ENCODE measurements at places on chromosomes 16 and 17. TPM values are rescaled to one million over a fixed set of nuclear protein-coding genes. Genes with fewer than 3 reads are reported as not detected.
A peak's percentile ranks its signal among the peaks of the same experiment; 100 is the strongest.

DNA sequence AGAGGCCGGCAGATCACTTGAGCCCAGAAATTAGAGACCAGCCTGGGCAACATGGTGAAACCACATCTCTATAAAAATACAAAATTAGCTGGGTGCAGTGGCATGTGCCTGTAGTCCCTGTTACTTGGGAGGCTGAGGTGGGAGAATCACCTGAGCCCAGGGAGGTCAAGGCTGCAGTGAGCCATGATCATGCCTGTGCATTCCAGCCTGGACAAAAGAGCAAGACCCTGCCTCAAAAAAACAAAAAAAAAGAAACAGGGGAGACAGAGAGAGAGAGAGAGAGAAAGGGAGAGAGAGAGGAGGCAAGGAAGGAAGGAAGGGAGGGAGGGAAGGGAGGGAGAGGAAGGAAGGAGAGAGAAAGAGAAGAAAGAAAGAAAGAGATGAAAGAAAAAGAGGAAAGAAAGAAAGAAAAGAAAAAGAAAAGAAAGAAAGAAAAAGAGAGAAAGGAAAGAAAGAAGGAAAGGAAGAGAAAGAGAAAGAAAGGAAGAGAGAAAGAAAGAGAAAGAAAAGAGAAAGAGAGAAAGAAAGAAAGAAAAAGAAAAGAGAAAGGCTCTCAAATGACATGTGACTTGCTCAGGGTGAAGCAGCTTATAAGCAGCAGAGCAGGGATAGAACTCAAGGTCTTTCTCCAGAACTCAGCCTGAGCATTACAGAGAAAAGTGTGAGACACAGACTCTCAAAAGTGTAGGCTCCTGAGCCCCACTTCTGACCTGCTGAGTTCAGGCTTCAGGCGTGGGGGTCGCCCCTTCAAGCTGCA lies 15.5 kb downstream of the CX3CL1 start:
- DNase-seq: no peak
- H3K27ac ChIP-seq: no peak overlapping the region

- H3K36me3 ChIP-seq: no peaks in the 10 kb centered on the region
- H3K27me3 ChIP-seq: no peaks in the 10 kb centered on the region
- no peak for DNase-seq
- H3K4me1 ChIP-seq: peaks cover 34% of the 10 kb centered on the region
- H3K27ac ChIP-seq: no peak overlapping the region
- no peak overlapping the region for H3K4me3 ChIP-seq
Measured at GRCh38 chr16:72480911-72481310, 309.0 kb upstream of the PMFBP1 start.

Gene SLC38A8
- total RNA-seq: not detected

GRCh38 chr17:29045734-29046472 lies 3.0 kb downstream of the PIPOX start:
- no peak overlapping the region for H3K4me3 ChIP-seq
- no peaks in the 10 kb centered on the region for H3K36me3 ChIP-seq
- no peak overlapping the region for H3K27ac ChIP-seq
- H3K4me1 ChIP-seq: peaks cover 11% of the 10 kb centered on the region

Gene GAS2L2
- not detected for total RNA-seq

DNA sequence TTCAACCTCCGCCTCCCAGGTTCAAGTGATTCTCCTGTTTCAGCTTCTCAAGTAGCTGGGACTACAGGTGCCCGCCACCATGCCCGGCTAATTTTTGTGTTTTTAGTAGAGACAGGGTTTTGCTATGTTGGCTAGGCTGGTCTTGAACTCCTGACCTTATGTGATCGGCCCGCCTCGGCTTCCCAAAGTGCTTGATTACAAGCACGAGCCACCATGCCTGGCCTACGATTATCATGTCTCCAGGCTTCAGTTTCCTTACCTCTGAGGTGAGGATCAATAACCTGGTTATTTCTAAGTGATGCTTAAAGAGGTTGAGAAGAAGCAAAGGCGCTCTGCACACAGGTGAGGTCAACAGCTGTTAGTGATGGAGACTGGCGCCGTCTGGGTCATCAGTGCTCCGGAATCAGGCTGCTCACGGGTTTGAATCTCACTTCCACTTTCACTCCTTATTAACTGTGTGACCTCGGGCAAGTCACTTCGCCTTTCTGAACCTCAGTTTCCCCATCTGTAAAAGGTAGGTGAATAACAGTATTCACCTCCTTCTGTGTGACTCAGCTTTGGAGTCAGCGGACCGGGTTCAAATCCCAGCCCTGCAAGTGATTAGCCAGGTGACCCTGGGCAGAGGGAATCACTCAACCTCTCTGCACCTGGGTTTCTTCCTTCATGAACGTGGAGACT lies 745 bp upstream of the ABCC1 start:
- peak overlapping the region; percentile 84 for H3K4me3 ChIP-seq
- H3K27me3 ChIP-seq: no peaks in the 10 kb centered on the region
- DNase-seq: peak; percentile 43
- peaks cover 46% of the 10 kb centered on the region for H3K4me1 ChIP-seq

DNA sequence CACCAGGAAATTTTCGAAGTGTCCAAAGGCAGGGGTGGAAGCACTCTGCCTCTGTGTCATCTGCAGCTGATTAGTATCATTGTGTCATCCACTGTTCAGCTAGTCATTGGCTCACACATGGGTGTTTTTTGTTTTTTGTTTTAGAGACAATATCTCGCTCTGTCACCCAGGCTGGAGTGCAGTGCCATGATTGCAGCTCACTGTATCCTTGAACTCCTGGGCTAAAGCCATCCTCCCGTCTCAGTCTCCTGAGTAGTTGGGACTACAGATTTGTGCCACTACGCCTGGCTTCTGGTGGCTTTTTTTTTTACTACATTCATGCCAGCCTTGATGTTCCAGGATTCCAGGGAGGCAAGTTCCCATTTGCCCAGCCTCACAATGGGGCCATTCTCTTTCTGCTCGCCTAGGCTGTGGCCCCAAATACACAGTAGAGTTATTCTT lies 32.5 kb upstream of the MYO18A start:
- H3K36me3 ChIP-seq: no peaks in the 10 kb centered on the region
- H3K4me1 ChIP-seq: no peaks in the 10 kb centered on the region
- no peak overlapping the region for H3K27ac ChIP-seq
- no peak for DNase-seq
- no peaks in the 10 kb centered on the region for H3K27me3 ChIP-seq

DNA sequence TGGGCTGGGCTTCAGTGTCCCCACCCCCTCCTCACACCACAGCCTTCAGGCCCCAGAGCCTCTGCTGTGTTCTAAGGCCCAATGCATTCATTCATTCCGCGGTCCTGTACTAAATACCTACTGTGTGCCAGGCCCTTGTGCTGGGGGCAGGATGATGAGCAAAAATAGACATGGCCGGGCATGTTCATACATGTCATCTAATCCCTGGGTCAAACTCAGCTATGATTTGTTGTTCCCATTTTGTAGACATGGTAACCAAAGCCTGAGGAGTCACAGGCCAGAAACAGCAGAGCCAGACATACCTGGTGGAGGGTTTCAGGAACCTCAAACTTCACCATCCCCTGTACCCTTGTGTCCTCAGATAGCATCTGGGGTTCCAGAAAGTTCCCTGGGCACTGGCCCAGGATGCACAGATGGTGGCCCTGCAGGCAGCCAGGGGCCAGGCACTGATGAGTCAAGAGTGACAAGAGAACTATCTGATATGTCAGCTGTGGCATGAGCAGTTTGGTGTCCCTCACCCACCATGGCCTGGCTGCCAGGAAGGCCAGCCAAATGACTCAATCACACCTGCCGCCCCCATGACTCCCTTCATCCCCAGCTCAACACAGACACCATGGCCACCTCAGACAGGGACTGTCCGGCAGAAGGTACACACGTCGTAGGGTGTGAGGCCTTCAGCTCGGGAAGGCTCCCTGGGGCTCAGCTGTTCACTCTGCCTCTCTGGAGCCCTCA lies 2.7 kb upstream of the RRAD start:
- H3K4me3 ChIP-seq: no peak overlapping the region
- H3K27ac ChIP-seq: no peak overlapping the region
- peaks cover 25% of the 10 kb centered on the region for H3K4me1 ChIP-seq
- DNase-seq: peak; percentile 36
- peaks cover 12% of the 10 kb centered on the region for H3K36me3 ChIP-seq

GRCh38 chr17:17231621-17232302 lies 5.2 kb downstream of the FLCN start:
- H3K4me1 ChIP-seq: peaks cover 16% of the 10 kb centered on the region
- DNase-seq: no peak
- H3K27me3 ChIP-seq: no peaks in the 10 kb centered on the region

DNA sequence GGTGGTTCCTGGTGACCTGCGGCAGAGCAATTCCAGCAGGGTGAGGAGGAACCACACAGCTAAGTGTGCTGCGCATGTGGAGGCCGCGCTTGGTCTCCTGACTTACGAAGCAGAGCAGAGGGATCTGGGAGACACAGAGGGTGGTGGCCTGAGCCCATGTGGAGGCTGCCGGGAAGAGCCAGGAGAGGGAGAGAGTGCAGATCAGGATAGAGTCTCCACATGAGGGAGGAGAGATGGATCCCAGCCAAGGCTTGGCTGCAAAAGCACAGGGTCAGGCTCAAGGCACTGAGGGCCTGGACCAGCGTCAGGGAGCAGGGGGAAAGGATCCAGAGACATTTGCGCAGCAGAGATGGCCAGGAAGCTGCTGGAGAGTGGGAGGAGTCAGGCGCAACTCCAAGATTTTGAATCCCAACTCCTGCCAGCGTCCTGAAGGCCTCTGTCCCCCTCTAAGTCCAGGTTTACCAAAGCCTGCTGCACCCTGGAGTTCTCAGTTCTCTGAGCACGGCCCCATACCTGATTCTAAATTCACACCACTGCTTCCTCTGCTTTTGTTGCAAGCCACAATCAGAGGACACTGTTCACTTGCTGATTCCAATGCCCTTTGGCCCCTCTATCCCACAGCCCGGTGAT lies 11.3 kb upstream of the MLLT6 start:
- no peaks in the 10 kb centered on the region for H3K27me3 ChIP-seq
- H3K4me3 ChIP-seq: no peak overlapping the region
- no peak overlapping the region for H3K27ac ChIP-seq
- DNase-seq: no peak
- H3K4me1 ChIP-seq: peaks cover 17% of the 10 kb centered on the region

DNA sequence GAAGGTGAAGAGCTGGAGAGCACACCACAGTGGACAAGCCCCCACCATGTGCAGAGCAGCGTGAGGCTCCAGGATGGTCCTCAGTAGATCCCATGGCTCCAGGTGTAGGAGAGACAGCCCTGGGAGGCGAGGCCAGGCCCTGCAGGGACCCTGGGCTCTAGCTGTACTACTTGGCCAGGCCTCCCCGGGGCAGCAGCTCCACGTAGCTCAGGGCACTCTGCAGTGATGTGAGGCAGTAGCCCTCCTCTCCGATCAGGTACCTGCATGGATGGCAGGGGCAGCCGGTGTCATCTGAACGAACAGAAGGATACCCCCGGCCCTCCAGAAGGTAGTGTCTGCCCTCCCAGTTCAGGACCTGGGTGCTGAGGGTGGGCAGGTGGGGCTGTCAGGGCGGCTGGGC lies 6.2 kb upstream of the SPATA2L start:
- peaks cover 3% of the 10 kb centered on the region for H3K4me1 ChIP-seq
- H3K27ac ChIP-seq: no peak overlapping the region
- no peak for DNase-seq
- H3K4me3 ChIP-seq: no peak overlapping the region
- no peaks in the 10 kb centered on the region for H3K36me3 ChIP-seq

Gene SLC46A1
- 2.9 TPM for total RNA-seq

DNA sequence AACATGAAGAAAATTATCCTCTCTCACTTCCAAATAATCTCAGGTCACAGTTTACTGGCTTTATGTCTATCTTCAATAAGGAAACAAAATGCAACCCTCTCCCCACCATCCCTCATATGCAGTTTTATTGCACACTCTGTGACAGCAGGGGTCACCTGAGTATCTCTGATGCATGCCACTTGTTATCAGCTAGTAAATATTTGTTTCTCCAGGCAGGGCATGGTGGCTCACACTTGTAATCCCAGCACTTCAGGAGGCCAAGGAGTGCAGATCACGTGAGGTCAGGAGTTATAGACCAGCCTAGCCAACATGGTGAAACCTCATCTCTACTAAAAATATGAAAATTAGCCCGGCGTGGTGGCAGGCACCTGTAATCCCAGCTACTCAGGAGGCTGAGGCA lies 61.1 kb downstream of the ADAMTS18 start:
- peaks cover 3% of the 10 kb centered on the region for H3K27me3 ChIP-seq
- no peak for DNase-seq
- H3K4me3 ChIP-seq: no peak overlapping the region
- H3K4me1 ChIP-seq: no peaks in the 10 kb centered on the region
- H3K27ac ChIP-seq: no peak overlapping the region

DNA sequence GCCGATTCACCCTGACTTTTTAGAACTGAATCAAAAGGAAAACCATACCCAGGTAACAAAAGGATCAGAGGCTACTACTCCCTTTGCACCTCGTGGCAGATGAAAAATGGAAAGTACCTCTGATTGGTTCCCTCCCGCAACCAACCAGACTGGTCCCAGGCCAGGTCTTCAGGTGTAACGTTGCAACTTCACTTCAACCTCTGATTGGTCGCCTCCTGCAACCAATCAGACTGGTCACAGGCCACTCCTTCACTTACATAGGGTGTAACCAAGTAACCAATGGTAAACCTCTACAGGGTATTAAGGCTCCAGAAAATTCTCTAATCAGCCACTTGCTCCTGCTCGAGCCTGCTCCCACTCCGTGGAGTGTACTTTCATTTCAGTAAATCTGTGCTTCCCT lies 89.4 kb downstream of the ADCY9 start:
- H3K27me3 ChIP-seq: no peaks in the 10 kb centered on the region
- H3K27ac ChIP-seq: no peak overlapping the region
- H3K4me1 ChIP-seq: no peaks in the 10 kb centered on the region

- H3K4me1 ChIP-seq: no peaks in the 10 kb centered on the region
- DNase-seq: no peak
- no peaks in the 10 kb centered on the region for H3K27me3 ChIP-seq
- H3K36me3 ChIP-seq: no peaks in the 10 kb centered on the region
- H3K4me3 ChIP-seq: no peak overlapping the region
- H3K27ac ChIP-seq: no peak overlapping the region
Measured at GRCh38 chr16:84788920-84789391, 30.8 kb upstream of the CRISPLD2 start.

DNA sequence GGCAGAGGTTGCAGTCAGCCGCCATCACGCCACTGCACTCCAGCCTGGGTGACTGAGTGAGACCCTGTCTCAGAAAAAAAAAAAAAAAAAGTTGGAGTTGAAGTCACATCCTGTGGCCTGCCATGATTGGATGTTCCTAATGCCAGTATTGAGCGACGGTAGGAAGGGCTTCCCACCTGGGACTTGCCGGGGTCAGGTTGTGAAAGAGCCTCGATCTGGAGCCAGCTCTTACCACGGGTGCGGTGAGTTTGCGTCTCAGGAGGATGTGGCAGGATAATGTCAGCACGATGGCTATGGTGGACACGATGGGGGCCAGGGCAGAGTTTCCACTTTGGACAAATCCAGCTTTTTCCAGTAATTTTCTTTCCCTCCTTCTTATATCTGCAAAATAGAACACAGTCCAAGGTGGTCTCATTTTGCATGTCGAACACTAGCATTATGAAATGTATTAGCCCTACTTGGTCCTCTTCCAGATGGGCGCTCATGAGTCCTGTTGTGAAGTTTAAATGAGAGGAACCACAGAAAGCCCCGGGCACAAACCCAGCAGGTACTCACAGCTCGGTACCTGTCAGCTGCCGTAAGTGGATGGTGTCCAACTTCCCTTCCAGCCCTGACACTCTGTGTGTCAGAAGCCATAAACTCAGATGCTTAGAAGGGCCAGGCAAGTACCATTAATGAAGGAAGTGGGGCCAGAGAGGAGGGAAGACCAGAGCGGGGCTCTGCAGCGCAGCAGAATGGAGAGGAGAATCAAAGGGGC lies 22.2 kb downstream of the ABCC12 start:
- no peak overlapping the region for H3K27ac ChIP-seq
- no peaks in the 10 kb centered on the region for H3K36me3 ChIP-seq
- no peaks in the 10 kb centered on the region for H3K4me1 ChIP-seq
- H3K27me3 ChIP-seq: peaks cover 10% of the 10 kb centered on the region
- no peak overlapping the region for H3K4me3 ChIP-seq

- no peaks in the 10 kb centered on the region for H3K36me3 ChIP-seq
- H3K4me3 ChIP-seq: peak overlapping the region; percentile 38
- H3K27ac ChIP-seq: peak overlapping the region; percentile 49
Measured at GRCh38 chr16:82660075-82660645, 33.4 kb downstream of the CDH13 start.
